Keratinocyte (primary cell): ENCODE measurements at places on chromosomes 4 and X. TPM values are rescaled to one million over a fixed set of nuclear protein-coding genes. Genes with fewer than 3 reads are reported as not detected.
A peak's percentile ranks its signal among the peaks of the same experiment; 100 is the strongest.

Gene GC
- polyA plus RNA-seq = not detected in 3 replicates

Gene CENPVL1
- polyA plus RNA-seq = not detected in 3 replicates

Gene DMD
- polyA plus RNA-seq = 7.6 to 11.2 TPM (median 8.9 TPM) in 3 replicates

GRCh38 chrX:118901991-118902390 is 72.4 kb upstream of the LONRF3 start:
- DNase-seq = no peak

GRCh38 chr4:14165222-14165920 is 537.8 kb upstream of the BOD1L1 start:
- no peak for DNase-seq

DNA sequence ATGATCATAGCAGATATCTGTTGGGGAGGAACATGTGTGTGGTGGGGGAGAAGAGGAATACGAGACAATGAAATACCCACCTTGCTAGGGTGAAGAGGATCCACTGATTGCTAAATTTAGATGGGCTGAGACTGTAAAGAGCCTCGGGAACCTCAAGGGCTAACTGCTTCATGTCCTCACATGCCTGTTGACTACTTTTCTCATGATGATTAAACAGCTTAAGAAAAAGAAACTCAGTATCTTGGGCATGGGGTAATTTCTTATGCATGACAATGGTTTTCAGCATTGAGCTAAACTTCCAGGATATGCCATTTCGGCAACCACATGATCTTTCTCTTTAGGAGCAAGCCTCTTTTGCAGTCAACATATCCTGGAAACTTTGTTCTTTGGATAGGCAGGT is 3.9 kb upstream of the LNX1 start:
- DNase-seq = no peak

DNA sequence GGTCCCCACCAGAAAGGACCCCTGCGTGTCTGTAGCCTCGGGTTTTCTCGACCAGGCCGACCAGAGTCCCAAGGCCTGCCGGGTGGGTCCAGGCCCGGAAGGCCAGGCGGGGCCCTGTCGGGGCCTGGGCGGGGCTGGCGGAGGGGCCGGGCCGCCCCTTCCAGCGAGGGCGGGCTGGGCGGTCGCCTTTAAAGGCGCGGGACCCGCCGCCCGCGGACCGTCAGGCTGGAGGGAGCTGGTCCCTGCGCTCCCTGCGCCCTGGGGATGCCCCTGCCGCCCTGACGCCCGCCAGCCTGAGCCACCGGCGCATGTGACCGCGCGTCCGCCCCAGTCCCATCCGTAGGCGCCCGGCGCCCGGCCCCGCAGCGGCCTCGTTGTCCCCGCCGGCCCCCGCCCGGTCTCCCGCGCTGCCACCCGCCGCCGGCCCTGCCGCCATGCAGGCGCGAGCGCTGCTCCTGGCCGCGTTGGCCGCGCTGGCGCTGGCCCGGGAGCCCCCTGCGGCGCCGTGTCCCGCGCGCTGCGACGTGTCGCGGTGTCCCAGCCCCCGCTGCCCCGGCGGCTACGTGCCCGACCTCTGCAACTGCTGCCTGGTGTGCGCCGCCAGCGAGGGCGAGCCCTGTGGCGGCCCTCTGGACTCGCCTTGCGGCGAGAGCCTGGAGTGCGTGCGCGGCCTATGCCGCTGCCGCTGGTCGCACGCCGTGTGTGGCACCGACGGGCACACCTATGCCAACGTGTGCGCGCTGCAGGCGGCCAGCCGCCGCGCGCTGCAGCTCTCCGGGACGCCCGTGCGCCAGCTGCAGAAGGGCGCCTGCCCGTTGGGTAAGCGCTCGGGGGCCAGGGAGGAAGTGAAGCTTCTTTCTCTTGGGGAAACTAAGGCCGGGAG is at the start of gene HTRA3:
Gene HTRA3, plus strand, starts transcription at position 220 of the 883 bp plus-strand sequence. Its CDS starts 215 bp downstream, at position 435.
- no peak for DNase-seq

GRCh38 chrX:40169193-40170101 is 71.7 kb upstream of the BCOR start:
- no peak for DNase-seq

DNA sequence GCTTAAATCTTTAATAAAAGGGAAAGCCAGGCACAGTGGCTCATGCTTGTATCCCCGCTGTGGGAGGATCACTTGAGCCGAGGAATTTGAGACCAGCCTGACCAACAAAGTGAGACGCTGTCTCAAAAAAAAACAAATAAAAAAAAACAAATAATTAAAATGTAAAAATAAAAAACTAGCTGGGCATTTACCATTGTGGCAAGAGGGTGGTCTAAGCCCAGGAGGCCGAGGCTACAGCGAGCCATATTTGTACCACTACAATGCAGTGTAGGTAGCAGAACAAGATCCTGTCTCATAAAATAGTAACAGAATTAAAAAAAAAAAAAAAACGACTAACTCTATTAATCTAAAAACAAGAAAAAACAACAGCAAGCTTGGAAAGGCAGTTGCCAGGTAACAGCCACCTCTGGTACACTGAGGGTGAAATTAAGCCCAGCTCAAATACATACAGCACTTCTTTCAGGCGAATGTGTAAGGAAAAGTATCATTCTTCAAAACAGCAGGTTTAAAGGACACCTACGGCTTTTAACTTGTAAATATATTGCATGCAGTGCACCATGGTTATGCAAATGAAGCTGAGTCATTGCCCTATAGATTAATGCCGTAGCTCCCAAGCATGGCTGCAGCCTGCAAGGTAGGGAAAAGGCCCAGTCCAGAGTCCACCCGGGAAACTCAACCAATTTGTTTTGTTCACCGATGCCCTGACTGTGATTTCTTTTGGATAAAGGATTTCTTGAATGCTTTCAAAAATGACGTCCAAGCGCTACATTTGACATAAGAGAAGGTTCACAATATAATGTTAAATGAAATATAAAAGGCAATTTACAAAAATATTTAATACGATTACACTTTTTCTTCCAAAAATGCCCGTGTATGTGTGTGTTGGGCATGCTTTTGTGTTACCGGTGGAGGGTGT is 14.5 kb upstream of the TXLNG start:
- peak; percentile 32 for DNase-seq

DNA sequence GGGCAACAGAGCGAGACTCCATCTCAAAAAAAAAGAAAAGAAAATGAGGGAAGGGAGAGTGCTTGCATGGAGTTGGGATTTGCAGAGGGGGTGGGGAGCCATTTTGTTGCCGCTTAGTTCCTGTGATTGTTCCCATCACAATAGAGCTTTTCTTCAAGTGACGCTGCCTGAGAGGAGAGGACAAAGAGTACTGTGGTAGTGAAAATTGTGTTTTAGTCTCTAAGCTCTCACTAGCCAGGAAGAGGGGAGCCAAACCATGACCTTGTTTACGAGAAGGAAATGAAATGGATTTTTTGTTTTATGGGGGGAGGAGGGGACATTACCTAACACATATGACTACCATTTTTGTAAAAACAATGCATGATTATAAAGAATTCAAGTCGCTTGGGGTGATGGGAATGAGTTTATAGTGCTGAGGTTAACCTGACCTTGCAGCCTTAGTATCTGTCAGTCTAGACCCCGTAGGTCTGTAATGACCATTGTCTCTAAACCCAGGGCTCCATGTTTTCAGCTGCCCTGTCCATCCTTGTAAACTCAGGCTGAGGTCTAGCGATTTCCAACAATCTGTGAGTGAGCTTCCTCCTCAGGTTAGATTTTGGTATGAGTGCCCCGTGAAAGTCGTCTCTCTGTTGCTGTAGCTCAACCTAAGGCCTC is 18.8 kb downstream of the SRD5A3 start:
- no peak for DNase-seq
